Activated gamma-delta T cell (primary cell): ENCODE measurements at places on chromosomes 7 and 10.

DNA sequence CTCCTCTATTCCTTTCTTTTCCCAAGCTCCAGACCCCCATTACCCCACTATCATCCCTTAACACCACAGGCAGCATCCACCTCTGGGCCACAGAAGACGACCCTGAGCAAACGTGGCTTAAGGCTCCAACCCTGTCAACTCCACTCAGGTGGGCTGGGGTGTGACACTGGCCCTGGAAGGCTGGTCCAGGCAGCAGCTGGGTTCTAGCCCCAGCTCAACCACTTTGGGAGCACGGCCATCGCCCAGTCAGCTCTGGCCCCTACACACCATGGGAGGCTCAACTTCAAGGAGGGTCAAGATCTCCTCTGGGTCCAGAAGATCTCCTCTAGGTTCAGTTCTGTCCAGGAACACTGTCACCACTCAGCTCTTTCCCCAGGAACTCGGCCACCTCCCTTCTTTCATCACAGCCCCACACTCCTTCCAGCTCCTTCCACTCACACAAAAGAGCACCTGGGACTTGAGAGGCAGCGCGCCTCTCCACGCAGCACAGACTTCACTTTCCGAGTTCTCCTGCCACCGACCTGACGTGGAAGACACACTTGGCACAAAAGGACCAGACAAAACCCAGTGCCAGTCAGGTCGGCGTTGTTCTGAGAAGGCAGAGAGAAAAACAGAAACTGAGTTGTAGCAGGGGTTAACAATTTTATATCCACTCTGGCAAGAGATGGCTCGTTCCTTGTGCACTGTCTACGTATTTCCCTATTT is 84.1 kb downstream of the CTBP2 start:
- no peak for DNase-seq

DNA sequence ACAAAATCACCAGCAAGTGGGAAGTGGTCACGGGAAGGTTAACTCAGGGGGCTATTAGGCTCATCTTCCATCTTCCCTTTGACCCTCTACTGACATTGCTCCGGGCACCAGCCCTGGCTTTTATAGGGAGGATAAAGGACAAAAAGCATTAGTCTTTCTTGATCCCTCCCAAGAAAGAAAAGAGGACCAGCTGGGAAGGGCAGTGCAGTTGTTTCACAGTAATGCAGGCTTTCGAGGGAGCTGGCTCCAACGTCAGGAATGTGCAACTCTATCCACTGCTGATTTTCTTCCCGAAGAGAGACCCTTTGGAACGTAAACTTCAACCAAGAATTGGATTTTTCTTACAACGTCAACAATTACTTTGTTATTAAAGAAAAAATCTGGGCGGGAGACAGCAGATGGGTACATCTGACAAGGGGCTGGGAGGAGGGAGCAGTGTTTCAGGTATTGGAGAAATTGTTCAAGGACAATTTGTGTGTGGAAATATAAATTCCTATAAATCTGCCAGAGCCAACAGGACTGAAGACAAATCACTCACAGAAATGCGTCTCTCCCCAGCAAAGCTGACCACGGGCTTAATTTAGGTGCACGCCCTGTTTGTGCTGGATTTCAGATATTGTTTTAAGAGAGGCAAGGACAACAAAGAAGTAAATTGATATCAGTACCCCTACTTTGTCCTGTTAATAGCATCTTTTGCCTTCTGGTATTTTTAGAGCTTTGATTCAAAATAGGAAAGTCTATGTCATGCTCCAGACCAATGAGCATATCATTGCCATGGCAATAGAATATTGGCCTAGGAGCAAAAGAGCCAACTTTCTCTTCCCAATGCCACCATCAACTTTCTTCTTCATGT is 23.4 kb upstream of the ARID5B start:
- no peak for DNase-seq

DNA sequence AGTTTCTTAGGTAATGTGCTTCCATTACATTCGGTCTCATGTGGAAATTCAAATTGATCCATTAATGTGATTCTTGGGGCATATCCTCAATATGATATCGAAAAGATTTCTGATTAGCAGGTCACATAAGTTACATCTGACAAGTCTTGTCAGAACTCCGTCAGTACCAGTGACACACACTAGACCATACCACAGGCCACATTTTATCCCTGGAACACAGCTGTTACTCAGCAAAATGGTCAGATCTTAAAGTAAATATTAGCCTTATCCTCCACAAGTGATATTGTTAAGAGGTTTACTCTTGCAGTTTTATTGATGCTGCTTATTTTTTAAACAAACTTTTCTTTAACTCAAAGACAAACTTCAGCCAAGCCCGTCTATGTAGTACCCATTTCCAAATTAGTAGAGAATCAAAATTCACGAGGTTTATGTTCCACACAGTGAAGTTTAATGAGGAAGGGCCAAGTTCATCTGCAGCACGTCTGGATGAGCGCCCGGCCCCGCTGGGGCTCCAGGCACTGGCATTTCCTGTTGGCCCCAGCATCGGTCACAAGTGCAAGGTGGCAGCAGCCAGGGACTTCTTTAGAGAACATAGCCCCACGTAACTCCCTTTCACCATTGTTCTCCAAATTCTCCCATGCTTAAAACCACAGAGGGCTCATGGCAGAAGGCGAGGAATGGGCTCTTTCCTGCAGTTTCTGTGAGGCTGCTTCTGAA is 132.2 kb downstream of the VIPR2 start:
- DNase-seq: no peak

DNA sequence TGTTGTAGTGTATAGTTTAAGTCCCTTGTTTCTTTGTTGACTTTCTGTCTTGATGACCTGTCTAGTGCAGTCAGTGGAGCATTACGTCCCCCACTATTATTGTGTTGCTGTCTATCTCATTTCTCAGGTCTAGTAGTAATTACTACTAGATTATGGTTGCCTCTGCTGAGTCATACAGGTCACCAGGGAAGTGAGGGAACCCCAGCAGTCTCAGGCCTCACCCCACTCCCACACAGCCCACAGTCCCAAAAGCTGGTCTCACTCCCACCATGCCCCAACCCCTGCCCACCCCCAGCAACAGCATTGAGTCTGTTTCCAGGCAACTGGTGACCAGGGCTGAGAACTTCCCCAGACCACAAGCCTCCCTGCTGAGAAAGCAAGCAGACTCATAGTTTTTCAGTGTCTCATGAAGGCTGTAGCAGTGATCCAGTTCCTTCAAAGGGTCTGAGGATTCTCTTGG is 88.0 kb downstream of the PLXDC2 start:
- DNase-seq: no peak
